ELF-1 (cell line): ENCODE measurements at places on chromosomes 16 and 17.

DNA sequence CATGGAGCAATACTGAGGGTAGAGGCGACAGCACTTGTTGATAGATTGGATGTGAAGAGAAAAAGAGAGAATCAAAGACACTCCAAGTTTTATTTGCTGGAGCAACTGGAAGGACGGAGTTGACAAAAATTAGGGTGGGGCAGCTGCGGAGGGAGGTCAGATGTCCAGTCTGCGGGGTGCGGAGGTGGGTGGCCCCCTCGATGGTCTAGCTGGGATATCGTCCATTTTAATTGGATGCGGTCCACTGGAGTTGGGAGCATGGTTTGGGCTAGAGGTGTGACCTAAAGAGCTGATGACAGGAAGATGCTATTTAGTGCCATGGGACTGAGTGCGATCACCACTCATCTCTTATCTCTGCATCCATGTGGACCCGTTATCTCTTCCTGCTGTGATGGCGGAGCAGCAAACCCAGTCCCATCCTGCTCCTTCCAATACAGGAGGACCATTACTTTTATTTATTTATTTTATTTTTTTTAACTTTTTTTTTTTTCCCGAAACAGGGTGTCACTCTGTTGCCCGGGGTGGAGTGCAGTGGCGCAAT lies 48.3 kb upstream of the CBX4 start:
- DNase-seq: no peak

GRCh38 chr16:87919681-87919994 lies 16.7 kb downstream of the CA5A start:
- DNase-seq: no peak

- DNase-seq: peak; percentile 64
Observed at GRCh38 chr16:9311303-9311954, 220.0 kb downstream of the HAPSTR1 start.

GRCh38 chr17:41773731-41774193 lies 12.7 kb downstream of the JUP start:
- DNase-seq: peak; percentile 46

GRCh38 chr17:28327709-28328108 lies 7.6 kb downstream of the IFT20 start:
- no peak for DNase-seq

DNA sequence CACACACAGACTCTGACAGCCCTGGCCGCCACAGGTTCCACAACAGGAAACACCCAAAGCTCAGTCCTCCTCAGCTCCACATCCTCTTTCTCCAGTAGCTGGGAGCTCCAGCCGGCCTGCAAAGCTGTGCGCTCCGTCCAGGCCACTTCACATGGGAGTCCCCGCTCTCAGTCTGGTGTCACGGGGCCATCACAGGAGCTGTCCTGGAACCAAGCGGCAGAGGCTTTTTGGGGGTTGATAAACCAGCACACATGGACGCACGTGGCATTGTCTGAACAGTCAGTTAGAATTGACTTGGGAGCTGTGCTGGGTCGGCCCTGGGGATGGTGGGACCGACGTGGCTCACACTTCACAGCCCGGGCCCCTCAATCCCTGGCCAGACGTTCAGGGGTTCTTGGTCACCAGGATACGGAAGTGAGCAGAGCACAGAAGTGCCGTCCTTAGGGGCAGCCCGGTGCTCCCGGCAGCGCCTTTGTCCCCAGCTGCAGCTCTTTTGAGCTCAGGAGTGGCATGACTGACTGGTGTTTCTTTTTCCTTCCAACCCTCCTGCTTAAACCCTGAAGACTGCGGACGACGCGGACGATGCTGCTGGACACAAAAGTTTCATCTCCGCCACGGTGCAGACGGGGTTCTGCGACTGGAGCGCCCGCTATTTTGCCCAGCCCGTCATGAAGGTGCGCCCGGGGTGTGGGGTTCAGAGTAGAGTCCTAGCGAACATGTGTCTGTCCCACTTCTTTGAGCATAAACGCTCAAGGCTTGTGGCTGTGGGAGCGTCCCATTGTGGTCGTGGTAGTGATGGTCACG lies 66.6 kb upstream of the CHMP6 start:
- no peak for DNase-seq

DNA sequence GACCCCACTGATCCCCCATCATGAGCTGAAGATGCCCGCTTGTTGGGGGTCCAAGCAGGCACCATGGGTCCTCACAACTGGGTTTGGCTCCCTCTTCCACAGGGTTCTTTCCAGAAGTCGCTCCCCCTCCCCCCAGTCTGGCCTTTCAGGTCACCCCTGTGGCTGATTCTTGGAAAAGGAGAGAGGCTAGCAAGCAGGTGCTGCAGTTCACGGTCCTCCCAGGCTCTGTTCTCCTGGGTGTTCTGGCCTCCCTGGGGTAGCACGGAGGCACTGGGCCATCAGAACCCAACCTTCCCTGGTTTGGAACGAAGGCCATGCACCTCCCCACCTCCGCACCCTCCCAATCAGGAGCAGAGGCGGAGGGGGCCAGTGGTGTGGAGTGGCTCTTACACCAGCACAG lies 18.9 kb downstream of the CACNA1G start:
- no peak for DNase-seq

- DNase-seq: no peak
Observed at GRCh38 chr16:20803561-20804214, 2.6 kb downstream of the ERI2 start.

DNA sequence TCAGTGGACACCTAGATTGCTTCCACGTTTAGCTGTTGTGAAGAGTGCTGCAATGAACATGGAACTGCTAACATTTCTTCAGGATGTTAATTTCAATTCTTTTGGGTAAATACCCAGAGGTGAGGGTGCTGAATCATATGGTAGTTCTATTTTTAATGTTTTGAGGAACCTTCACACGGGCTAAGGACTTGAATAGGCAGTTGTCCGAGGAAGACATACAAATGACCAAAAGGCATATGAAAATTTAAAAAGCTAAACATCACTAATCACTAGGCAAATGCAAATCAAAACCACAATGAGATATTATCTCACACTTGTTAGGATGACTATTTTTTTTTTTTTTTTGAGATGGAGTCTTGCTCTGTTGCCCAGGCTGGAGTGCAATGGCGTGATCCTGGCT lies 173.3 kb downstream of the PRKCB start:
- no peak for DNase-seq

DNA sequence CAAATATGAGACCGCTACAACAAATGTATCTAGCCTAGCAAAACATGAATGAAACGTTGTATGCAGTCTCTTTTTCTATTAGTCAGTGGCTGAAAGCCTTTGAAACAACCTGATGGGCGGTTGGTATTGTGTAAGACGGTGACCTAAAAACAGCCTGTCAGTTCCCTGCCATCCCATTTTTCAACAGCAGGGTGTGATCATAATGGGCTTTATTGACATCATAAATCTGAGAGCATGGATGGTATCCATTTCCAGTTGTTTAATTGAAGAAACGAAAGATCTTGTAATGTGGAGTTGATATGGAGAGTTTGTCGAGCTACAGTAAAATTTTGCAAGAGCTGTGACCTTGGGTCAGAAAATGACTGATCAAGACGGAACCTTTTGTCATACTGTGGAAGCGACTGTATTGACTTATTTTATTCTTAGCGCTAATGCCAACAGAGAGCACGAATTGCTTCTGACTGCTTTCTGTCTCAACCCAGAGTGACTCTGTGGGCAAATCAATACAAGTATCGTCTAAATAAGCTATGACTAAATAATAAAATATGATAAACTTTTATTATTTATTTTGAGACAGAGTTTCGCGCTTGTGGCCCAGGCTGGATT lies 12.3 kb upstream of the MEIOB start:
- DNase-seq: no peak

DNA sequence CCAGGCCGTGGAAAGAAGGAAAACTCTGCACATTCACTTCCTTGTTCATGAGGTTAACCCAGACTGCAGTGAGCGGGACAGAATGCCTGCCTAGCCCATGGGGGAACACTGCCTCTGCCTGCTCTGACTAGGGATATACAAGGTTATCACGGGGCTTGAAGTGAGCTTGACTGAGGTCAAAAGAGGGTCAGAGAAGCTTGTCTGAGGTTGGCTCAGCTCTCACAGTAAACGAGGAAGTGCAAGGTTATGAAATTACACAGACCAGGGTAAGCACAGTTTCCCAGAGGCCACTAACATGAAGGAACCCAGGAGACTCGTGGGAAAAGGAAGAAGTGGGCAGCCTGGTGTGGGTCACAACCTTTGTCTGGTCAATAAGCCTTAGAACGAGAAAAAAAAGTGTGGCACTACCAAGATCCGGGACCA lies 28.7 kb downstream of the HIC1 start:
- no peak for DNase-seq

- DNase-seq: no peak
Observed at GRCh38 chr16:10001258-10001775, 180.9 kb downstream of the GRIN2A start.

DNA sequence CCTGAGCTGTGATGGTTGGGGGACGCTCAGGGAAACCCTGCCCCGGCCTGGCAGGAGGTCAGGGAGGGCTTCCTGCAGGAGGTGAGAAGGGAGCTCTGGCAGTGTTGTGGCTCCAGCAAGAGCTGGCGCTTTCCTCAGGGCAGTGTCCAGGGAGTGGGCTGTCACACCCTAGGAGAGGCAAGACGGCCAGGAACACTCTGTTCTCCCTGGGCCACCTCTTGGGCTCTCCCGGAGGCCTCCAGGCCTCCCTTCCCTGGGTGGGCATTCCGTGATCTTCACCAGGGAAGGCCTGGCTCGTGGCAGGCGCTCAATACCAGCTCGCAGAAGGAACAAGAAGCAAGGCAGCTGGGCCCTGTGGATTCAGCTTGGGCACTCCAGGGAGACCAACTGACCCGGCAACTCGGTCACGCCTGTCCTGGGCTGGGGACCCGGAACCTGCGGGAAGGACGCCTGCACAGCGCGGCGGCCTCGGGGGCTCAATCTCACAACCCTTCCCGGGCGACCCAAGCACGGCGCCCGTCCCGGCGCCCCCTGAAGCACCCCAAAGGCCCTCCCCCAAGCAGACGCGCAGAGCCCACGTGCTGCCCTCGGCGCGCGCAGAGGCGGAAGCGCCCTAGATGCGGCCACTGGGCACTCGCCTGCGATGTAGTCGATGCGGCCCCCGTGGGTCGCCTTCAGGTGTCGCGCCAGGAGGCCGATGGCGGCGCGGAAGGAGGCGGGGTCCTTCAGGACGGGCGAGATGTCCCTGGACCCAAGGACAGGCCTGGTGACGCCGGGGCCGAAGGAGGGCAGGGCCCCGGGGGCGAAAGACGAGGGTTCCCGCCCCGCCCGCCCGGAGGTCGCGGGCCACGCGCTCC lies 588 bp downstream of the APRT start:
- peak; percentile 59 for DNase-seq

- no peak for DNase-seq
Observed at GRCh38 chr17:70096861-70097260, 21.8 kb downstream of the KCNJ16 start.

GRCh38 chr17:3921502-3922319 lies 5.4 kb upstream of the P2RX1 start:
- DNase-seq: no peak

GRCh38 chr17:74203439-74204240 lies at the start of gene RPL38:
Gene RPL38, plus strand, starts transcription at chr17:74203678. Its CDS starts 278 bp downstream, at chr17:74203956.
- peak; percentile 98 for DNase-seq

GRCh38 chr16:876523-877241 lies 76.1 kb upstream of the GNG13 start:
- no peak for DNase-seq

- peak; percentile 87 for DNase-seq
Observed at GRCh38 chr17:7922845-7923628, 6.6 kb downstream of the KCNAB3 start.

DNA sequence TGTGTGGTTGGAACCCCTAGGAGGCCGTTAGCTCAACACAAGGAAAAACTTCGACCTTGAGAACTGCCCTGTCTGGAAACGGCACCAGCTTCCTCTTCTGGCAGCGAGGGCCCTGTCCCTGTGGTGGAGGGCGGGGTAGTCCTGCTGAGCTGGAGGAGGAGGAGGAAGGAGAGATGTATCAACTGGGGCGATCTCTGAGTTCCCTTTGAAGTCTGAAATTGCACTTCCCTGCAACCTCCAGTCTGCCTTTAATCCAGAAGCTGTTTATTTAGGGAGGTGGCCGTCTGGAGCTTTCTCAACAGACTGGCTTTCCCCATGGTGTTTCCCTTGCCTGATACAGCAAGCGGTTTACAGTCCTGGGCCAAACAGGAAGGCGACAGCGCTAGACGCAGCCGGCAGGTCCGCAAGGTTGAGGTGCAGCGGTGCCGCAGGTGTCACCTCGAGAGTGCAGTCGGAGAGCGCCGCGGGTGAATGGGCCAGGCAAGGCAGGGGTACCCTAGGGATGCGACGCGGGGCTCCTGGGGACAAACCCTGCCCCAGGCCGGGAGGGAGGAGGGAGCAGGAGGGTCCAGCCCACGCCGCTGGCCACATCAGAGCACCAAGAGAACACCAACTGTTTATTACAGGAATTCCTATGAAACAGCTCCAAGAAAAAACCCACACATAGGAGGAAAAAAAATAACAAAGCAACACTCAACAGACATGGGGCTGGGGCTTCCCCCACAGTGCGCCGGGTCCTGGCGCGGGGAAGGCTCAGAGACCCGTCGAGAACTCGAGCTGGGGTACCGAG lies 11.4 kb upstream of the MRPS23 start:
- DNase-seq: peak; percentile 84

GRCh38 chr17:343211-343610 lies 9.4 kb downstream of the RPH3AL start:
- no peak for DNase-seq

- no peak for DNase-seq
Observed at GRCh38 chr16:81758376-81758775, 20.7 kb upstream of the PLCG2 start.
